ENCODE measurements at places on chromosomes 16 and 17.

DNA sequence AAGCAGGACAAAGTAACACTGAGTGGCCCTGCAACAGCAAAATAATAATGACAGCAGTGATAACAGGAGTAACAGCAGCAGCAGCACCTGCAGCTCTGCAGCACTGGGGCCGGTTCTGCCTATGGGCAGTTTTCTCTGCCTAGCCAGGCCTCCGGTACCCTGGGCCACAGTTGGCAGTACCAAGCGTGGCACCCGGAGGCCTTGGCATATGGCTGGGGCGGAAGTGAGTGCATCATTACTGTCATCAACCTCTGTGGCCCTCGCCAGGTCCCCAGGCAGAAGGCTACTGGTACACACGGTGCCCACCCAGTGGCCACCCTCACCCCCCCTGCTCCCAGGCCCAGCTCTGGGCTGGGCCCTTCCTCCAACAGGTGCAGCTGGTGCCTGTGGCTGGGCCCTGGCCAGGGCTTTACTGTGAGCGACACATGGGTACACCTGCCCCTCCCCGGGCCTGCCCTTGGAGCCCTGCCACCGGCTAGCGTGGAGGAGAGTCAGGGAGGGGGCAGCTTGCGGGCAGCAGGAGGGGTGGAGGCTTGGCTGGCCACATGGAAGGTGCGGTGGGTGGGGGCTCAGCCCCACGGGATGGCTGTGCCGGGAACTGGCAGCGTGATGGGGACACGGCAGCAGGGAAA lies 3.0 kb downstream of the KCNJ12 start:
- DNase-seq, result no peak

DNA sequence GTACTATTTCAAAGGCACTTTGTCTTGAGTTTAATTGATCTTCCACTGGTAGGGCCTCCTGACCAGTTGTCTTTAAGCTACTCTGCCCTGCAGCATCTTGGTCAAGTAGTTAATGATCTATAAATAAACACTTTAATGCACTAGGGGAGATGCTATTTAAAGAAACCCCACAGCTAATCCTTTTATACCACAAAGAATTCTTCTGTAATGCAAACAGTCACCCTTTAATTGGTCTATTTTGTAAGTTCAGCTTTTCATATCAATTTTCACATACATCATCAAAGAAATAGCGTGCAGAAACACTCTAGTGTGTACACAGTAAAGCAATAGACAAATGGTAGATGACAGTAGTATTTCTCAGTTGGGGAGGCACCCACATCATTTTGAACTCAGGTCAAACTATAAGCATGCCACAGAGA lies 70.3 kb downstream of the PMP22 start:
- no peak for DNase-seq

DNA sequence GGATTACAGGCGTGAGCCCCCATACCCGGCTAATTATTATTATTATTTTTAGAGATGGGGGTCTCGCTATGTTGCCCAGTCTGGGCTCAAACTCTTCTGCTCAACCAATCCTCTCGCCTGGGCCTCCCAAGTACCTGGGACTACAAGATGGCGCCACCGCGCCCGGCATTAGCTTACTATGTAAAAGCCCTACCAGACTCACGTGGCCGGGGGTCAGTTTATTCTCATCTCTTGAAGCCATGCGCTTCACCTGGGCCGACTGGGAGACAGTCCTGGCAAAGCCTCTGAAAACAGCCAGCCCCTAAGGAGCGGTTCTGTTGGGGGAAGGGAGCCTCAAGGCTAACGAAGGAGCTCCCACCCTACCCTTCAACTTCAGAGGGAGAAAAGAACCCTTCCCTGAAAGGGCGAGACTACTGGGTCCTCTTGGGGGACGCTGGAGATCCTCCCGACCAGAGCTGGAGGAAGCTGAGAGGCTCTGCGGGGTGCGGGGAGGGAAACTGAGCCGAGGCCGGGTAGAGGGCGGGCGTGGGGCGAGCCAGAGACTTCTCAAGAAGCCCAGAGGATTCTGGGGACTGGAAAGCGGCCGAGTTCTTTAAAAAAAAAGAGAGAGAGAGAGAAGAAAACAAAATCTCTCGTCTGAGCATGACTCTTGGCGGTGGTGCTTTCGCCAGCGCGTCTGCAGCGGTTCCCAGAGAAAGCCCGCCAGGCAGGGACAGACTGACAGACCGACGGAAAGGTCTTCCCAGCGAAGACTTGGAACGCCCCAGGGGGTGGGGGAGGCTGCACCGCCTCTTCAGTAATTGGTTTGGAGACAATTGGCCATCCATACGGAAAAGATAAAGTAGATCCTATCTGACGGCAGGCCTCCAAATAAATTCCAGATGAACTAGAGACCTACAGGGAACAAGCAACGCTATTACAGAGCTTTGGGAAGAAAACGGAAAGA lies 5.6 kb upstream of the TUBG2 start:
- DNase-seq, result no peak

DNA sequence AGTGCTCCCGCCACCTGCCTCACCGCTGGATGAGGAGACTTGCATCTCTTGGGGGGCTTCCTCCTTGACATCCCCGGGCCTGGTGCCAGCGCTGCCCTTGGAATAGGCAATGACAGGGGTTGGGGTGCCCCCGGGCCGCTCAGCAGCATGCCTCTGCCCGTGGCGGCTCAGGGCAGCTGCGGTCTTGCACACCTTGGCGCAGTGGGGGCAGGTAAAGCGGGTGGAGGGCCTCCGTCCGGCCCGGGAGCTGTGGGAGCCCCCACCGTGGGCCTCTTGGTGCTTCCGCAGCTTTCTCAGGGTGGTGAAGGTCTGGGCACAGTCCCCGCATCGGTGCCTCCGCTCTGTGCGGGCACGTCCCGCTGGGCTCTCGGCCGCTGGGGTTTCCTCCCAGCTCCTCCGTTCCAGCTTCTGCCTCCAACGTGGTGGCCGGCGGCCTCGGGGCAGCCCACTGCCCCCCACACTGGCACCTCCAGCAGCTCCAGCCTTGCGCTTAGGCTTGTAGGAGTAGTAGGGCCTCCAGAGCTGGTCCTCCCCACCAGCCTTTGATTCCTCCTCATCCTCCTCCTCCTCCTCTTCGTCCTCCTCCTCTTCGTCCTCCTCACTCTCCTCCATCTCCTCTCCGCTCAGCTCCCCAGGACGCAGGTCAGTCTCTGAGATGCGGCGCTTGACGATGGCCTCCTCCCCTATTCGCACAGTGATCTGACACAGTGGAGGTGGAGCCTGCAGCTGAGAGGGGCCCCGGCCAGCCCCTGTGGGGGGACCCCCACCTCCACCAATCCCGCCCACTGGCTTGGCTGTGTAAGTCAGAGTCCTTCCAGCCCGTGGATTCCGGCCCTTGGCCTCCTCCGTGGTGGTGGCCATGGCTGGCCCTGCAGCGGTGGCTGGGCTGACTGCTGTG lies 16.7 kb downstream of the ZBTB4 start:
- no peak for DNase-seq

DNA sequence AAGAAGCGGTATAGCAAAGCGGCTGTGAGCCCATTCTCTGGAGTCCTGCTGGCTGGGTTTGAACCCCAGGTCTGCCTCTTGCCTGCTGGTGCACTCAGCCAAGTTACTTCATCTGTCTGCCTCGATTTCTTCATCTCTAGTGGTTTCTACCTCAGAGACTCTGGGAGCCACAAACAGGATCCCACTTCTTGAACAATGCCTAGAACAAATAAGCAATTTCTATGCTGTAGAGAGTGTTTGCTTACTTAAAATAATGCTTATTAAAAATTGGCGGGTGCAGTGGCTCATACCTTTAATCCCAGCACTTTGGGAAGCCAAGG lies 75.5 kb downstream of the CMIP start:
- DNase-seq, result no peak

GRCh38 chr17:77617516-77617915 lies 341.0 kb upstream of the TNRC6C start:
- DNase-seq, result no peak

GRCh38 chr17:35780950-35781349 lies 14.5 kb downstream of the MMP28 start:
- no peak for DNase-seq

GRCh38 chr16:86447228-86447627 lies 63.1 kb upstream of the FOXF1 start:
- no peak for DNase-seq

DNA sequence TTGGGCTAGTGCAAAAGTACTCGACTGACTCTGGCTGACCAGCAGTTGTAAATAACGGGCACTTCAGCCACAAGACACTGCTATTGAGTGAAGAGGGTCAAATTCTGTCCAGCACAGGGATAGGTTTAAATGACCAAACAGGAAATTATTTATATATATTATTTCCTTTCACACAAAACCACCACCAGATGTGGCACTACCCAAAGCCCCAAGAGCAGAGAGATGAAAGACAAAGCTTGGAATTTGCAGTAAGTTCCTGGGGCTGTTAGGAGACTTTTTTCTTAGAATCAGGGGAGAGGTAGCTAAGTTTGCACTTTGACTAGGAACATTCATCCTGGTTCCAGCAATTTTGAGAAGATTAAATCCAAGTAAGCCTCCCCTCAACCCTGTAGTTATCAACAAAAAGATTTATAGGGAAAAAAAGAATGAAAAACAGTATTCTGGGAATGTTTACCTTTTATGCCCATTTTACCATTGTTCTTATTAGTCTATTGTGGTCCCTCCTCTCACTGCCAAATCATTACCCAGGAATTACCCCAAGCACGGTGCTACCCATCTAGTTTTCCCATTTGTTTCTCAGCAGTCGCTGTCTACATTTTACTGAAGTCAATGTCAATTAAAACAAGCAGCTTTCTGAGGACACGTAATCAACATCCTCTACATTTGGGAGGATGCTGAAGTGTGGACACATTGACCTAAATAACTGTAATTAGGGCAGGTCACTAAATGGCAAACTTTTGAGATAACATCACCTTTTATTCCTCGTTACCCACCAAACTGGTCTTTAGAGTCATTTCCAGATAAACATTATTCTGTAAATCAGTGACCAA lies 43.5 kb downstream of the GRB7 start:
- DNase-seq, result no peak

GRCh38 chr16:47475786-47476185 lies 14.7 kb downstream of the PHKB start:
- no peak for DNase-seq

GRCh38 chr17:39738568-39738901 lies 797 bp downstream of the GRB7 start:
- DNase-seq, result peak; percentile 34

- no peak for DNase-seq
Measured at GRCh38 chr17:29038085-29038795, 4.7 kb upstream of the PIPOX start.

DNA sequence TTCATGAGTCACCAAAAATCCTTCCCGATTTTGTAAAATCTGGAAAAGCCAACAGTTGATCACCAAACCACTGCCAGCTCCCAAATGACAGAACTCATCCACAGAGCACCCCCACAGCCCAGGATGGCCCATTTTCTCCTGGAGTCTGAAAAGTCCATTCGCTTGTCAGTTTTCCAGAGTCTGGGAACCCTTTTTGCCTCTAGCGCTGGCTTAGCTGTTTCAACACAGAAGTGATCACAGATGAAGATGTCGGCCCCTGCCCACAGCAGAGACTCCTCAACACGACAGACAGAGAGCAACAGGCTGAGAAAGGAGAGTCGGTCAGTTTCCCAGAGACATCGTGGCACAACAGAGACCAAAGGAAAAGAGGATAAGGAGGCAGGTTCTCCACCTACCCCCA lies 66.4 kb downstream of the NXN start:
- no peak for DNase-seq

DNA sequence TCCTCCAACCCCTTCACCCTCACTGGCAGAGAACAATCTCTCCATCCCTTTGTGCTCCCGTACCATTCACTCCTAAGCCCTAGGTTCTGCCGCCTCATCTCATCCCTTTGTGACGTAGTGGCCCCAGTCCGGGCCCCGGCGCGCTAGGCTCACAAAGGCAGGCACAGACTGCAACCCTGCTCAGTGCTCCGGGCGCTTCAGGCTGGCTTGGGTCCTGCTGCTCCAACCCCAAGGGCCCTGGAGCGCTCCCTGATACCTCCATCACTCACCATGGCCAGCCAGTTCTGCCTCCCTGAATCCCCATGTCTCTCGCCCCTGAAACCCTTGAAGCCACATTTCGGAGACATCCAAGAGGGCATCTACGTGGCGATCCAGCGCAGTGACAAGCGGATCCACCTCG lies at the start of gene KIF2B:
TSS of gene KIF2B (plus strand) at position 164 of the 400 bp plus-strand sequence. CDS start at position 271, 107 bp downstream.
- no peak for DNase-seq

DNA sequence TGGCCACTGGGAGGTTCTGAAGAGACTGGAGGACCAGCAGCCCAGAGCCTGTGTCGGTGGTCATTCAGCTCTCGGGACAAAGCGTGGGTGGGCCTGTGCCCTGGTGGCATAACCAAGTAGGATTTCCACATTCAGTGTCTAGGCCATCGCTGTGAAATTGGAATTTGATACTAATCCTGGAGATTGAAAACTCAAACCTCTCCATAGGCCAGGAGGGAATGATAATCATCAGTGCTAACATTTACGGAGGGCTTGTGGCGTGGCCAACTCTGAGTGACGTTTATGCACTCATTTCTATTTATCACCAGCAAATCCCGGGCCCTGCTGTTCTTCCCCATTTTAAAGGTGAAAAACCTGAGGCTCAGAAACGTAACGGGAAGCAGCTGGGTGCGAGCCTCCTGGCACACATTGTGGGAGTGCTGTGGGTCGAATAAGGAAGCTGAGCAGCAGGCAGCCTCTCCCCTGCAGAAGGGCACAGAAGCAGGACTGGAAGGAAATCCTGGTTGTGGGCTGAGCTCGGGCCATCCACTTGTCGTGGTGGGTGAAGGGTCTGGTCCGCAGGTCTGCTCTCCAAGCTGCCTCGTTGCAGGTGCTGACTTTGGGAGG lies 33.1 kb downstream of the RAI1 start:
- DNase-seq, result peak; percentile 63

DNA sequence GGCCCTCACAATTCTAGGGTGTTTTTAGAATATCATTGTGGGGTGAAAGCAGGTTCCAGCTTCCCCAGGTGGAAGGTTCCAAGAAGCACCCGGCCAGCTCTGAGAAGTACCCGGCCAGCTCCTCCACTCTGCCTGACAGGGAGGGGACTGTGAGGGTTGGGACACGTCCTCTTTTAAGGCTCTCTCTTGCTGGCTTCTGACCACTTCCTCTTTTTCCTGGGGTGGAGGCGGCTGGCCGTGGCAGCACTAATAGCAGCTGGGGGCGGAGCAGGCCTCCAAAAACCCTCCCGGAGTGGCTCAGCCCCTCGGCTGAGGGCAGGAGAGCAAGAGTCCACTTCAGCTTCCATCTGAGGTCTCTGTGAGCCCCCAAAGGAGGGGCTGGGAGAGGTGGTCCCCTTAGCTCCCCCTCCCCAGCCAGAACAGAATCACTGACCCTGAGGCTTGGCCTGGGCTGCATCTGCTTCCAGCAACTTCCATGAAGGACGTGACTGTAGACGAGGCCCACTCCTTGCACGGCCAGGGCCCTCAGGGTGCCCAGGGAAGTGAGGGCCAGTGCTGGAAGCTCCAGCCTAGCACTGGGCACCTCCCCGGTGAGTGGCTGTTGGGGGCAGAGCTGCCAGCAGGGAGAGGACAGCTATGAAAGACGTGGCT lies 26.7 kb upstream of the PLCG2 start:
- DNase-seq, result peak; percentile 88

DNA sequence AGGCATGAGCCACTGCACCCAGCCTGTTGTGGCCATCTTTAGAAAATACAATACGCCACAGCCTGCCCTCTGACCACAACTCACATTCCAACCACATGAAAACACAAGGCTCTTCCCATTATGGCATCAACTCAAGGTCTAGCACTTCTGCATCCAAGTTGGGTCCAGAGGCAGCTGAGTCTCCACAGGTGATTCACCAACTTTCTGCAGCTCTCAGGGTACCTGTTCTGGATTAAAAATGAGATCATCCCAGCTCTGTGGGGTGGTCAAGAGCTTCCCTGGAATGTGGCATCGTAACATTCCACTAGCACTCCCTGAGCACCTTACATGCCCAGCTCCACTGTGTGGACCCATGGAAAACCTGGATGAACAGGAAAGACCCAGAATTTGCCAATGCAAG lies 9.9 kb upstream of the GUCY2D start:
- no peak for DNase-seq

- DNase-seq, result no peak
Measured at GRCh38 chr16:69340095-69340644, 598 bp downstream of the NIP7 start.
